ENCODE measurements at places on chromosomes 16 and 17.

DNA sequence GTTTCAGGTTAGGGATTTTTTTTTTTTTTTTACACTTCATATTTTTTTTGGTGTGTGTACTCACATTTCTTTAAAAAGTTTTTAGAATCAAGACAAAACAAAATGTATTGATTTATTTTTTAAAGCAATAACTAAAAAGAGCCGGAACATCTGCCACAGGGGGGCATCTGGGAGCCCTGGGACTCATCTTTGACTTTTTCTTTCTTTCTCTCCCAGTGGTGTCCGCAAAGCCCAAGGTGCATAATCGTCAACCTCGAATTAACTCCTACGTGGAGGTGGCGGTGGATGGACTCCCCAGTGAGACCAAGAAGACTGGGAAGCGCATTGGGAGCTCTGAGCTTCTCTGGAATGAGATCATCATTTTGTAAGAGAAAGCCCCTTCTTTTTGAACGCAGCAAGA lies 36.3 kb downstream of the WWP2 start:
- no peak for DNase-seq

GRCh38 chr16:58459344-58460218 lies 40.4 kb upstream of the NDRG4 start:
- no peak for DNase-seq

DNA sequence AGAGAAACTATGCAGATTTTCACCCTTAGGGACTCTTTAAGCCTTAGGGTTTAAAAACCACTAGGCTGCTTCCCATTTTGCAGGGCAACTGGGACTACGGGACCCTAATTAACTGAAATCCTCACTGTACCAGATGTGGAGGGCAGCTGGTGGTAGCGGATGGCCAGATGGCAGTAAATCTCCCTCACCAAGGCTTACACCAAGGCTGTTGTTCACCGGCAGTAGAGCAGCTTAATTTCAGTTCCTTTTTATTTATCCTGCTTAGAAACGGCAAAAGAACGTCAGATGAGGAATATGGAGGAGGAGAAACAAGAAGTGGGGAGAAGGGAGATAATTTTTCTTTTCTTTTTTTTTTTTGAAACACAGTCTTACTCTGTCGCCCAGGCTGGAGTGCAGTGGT lies 6.5 kb downstream of the ABHD15 start:
- DNase-seq: no peak

DNA sequence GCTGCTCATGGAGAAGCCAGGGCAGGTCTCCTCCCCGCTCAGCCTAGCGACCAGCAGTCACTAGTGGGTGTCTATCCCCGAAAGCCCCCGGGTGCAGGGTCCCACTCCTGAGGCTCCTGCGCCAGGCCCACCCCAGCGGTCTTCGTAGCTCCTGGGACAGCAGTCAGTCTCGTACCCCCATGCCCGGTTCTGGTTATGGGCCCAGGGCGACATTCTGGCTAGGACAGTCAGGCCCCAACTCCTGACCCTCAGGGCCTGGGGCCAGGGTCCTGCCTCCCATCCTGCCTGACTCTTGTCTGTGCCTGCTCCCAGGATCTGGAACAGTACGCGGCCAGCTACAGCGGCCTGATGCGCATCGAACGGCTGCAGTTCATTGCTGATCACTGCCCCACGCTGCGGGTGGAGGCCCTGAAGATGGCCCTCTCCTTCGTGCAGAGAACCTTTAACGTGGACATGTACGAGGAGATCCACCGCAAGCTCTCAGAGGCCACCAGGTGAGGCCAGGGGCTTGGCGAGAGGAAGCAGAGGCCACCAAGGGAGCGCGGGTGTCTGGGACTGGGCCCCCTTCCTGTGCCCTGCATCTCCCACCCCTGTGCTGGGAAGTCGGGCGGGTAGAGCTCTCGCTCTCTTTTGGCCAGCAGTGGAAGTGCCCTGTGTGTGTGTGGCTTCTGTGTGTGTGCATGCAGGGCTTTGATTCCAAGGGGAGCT lies 2.0 kb downstream of the GPS1 start:
- DNase-seq: no peak

DNA sequence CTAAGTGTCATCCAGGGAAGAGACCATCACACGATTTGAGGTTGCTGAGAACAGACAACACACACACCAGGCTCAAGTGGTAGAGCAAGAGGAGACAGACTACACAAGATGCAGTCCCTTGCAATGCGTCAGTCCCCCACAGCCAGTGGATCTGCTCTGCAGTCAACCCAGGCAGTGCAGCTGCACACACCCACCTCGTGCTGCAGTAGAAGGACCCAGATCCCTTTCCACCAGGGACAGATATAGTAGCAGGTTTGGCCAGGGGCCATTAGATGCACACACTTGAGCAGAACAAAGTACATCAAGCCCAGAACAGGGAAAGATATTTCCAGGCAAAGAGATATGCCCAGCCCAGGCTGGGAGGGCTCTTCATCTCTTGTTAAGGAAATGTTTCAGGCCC lies 112.9 kb downstream of the GRIN2A start:
- DNase-seq: no peak

GRCh38 chr16:2913603-2914002 lies 1.9 kb downstream of the FLYWCH1 start:
- DNase-seq: no peak

GRCh38 chr16:66359012-66359411 lies 7.5 kb upstream of the CDH5 start:
- no peak for DNase-seq

DNA sequence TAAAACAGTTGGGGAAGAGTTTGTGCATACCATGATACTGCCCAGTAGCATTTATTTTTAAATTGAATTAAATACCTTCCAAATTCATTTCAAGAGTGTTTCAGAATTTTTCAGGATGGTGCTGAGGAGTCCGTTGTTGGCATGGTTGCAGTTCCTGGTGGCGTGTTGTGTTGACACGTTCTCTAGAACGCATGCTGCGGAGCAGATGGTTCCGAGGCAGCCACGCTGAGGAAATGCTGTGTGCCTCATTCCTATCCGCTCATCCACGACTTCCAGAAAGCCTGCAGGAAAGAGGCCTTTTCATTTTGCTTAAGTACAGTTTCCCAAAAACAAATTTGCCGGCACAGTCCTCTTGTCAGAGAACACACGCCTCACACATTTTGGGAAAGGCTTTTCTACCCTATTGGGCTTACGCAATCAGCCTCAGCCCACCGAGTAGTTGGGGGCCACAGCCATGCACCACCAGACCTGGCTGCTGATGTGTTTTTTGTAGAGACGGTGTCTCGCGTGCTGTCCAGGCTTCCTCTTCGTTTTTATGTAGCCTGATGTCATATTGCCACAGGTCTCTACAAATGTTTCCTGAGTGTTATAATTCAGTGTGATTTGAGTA lies 32.1 kb upstream of the IL17C start:
- no peak for DNase-seq

GRCh38 chr17:70539132-70539924 lies 370.0 kb downstream of the KCNJ2 start:
- DNase-seq: no peak

DNA sequence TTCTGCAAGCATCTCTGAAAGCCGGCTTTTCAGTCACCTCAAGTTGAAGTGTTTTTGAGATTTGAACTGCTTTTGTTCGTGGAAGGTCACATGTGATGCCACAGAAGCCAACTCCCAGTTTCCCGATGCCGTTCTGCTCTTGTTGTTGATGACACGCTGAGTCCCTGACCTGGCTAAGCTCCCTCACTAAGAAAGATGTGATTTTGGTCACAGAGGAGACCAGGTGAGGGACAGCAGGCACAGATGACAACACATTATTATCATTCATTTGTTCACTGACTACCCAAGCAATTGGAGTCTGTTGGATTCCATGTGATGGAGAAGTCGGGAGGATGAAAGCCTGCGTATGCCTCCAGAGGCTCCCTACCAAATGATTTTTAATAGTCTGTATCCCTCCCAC lies 822.4 kb upstream of the RBFOX1 start:
- DNase-seq: no peak

- DNase-seq: no peak
Measured at GRCh38 chr16:64700628-64701027, 421.2 kb downstream of the CDH11 start.

DNA sequence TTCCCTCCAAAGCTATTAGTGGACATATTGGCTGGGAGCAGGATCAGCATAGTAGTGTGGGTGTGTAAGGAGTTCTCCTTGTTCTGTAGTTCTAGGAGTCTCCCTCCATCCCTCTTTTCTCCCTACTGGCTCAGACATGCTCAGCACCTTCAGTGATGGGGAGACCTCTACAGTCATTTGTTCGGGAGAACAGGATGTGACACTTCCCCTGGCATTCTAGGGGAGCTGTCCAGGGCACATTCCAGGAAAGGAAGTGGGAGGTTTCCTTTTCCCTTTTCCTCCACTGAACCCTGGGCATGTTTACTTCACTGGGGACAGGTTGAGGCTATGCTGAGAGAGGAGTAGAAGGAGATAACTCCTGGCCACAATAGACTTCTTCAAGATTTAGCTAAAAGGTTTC lies 86.5 kb downstream of the MYH13 start:
- no peak for DNase-seq

DNA sequence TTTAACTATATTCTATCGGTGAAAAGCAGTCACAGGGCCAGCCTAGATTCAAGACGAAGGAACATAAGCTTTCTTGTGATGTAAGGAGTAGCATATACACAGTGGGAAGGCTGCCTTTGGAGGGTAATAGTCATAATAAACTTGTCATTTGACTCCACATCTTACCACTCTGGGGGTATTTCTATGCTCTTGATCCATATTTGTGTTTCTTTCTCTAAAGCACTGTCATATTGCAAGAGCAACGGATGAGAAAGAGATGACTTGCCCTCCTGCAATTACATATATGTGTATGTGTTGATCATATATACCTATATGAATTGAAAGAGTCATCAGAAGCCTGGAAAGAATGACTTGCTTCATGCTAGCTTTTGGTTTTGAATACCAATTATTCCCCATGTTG lies 225.4 kb upstream of the HS3ST3A1 start:
- DNase-seq: no peak

DNA sequence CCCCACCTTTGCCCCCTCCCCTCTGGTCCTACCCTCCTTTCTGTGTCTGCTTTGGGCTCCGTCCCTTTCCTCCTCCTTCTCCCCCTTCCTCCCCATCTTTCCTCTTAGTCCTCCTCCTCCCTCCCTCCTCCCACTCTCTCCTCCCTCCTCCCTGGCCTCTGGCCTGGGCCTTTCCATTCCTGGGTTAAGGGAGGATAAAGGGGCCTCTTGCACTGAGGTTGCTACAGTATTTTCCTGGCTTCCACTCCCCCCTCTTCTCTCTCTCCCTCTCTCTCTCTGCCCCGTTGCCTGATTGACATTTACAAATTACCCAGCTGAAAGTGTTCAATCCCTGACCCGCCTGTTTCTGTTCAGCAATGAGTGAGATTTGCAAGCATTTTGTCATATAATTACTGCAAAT lies 44.0 kb downstream of the MRM1 start:
- no peak for DNase-seq

- no peak for DNase-seq
Measured at GRCh38 chr17:52148288-52148968, 10.1 kb downstream of the CA10 start.

DNA sequence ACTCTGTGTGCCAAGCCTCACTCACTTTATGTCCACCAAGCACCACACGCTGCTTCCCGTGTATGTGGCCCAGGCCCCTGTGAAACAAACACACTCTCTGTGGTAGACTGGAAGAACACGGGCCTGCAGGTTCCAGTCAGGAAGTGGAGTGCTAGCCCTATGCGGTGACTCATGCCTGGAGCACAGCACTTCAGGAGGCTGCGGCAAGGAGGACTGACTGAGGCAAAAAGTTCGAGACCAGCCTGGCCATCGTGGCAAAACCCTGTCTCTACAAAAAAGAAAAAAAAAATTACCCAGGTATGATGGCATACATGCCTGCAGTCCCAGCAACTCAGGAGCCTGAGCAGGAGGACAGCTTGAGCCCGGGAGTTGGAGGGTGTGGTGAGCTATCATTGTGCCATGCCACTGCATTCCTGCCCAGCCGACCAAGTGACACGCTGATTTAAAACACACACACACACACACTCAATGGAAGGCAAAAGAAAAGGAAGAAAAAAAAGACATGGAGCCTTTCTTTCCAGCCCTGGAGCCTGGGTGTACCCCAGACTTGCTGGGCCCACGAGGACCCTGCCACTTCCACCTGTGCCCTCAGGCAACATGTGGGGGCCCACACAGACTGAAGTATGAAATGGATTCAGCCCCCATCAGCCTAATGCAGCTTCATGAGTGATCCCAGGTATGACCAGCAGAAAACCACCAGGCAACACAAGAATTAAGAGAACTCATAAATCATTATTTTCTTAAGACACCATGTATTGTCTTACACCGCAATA lies 126.6 kb downstream of the ANKRD11 start:
- DNase-seq: peak; percentile 51

- no peak for DNase-seq
Measured at GRCh38 chr17:44235583-44235936, 16.1 kb upstream of the UBTF start.

DNA sequence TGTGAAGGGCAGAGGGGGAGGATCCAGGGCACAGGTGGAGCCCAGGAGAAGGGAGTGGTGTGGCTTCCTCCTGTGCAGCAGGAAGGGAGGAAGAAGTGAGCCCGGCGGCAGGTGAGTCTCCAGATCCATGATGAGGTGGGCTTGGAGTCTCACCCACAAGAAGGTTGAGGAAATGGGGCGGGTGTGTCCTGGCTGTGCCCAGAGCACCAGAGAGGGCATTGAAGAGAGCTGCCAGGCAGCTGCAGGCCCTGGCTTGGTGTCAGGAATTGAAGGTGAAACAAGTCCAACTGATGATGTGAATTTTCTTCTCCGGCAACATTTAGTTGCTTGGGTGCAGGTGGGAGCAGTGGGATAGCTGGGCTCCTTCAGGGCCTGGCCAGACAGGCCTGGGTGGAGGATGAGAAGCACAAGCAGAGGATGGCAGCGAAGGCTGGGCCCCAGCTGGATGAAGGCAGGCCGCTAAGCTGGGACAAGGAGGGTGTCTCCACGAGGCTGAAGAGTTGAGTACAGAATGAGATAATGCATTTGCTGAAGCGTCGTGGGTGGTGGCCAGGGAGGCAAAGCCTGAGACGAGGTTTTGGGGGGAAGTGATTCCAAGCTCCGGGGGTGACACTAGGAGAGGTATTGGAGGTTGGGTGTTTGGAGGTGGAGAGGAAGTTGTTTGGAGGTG lies 18.3 kb downstream of the NT5M start:
- DNase-seq: no peak

DNA sequence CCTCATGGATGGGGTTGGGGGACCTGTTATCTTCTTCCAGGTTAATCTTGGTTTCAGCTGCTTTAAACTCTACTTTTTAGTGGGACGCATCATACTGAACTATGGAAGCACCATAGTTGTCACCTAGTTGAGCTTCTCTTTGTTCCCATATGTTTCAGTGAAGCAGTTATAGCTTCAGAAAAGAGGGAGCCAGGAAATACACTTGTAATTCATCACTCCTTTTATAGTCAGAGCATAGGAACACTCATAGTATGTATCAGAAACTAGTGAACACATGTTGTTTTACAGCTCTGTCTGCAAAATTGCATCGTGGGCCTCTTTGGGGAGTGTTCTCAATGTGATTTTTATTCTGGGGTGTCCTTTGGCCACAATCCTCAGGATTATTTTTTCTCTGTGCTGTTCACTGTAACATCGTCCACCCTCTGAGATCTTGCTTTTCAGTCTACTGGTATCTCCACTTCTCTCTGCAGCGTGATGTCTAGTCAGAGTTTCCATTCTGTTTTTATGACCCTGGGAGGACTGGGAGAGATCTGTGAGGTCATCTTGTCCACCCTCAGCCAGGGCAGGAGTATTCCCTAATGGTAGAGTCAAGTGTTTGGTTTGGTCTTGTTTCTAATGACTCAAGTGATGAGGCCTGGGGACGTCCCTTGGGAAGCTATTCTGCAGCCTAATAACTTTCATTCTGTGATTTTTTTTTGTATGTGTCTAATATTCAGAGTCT lies 585.4 kb downstream of the WWOX start:
- no peak for DNase-seq

All from activated naive CD8-positive, alpha-beta T cell treated with anti-CD3 and anti-CD28 coated beads, Interleukin-2, amount 10 ng/mL, durations not matched to agents 7 days and 5 days (primary cell).